ENCODE measurements at places on chromosomes 3 and 15.

- H3K4me3 ChIP-seq: no peak overlapping the region
- no peak for DNase-seq
- H3K36me3 ChIP-seq: no peaks in the 10 kb centered on the region
- H3K27ac ChIP-seq: no peak overlapping the region
- no peaks in the 10 kb centered on the region for H3K4me1 ChIP-seq
- no peaks in the 10 kb centered on the region for H3K27me3 ChIP-seq
Measured at GRCh38 chr3:59631482-59631881, 581.7 kb upstream of the CFAP20DC start.

GRCh38 chr3:29186131-29186599 lies 94.7 kb upstream of the RBMS3 start:
- H3K27me3 ChIP-seq: no peaks in the 10 kb centered on the region
- H3K4me1 ChIP-seq: no peaks in the 10 kb centered on the region
- no peaks in the 10 kb centered on the region for H3K36me3 ChIP-seq
- no peak overlapping the region for H3K27ac ChIP-seq

GRCh38 chr3:190860521-190860920 lies 2.0 kb downstream of the GMNC start:
- no peaks in the 10 kb centered on the region for H3K36me3 ChIP-seq
- H3K4me1 ChIP-seq: no peaks in the 10 kb centered on the region
- H3K27me3 ChIP-seq: no peaks in the 10 kb centered on the region
- H3K4me3 ChIP-seq: no peak overlapping the region
- no peak for DNase-seq

GRCh38 chr15:39542385-39543065 lies 38.4 kb upstream of the THBS1 start:
- no peak overlapping the region for H3K4me3 ChIP-seq

DNA sequence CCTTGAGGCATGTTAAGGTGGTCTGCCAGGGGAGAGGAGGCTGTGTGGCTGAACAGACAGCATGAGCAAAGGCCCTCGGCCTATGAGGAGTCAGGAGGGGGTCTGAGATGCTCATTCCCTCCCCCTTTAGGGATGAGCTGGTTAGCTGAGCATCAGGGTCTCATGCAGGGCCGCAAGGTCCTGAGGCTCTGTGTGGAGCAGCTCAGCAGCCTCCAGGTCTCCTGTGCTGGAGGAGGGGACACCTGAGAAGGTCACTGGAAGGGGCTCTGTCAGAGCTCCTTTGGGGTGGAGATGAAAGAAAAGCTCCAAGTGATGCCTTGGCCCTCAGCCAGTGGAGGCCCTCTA lies 67.1 kb downstream of the RASGRF1 start:
- H3K27ac ChIP-seq: no peak overlapping the region
- no peaks in the 10 kb centered on the region for H3K36me3 ChIP-seq
- no peaks in the 10 kb centered on the region for H3K4me1 ChIP-seq
- H3K27me3 ChIP-seq: no peaks in the 10 kb centered on the region

GRCh38 chr3:70856414-70857162 lies 544.1 kb upstream of the MDFIC2 start:
- H3K27ac ChIP-seq: no peak overlapping the region
- H3K4me3 ChIP-seq: no peak overlapping the region
- H3K36me3 ChIP-seq: no peaks in the 10 kb centered on the region
- no peak for DNase-seq

DNA sequence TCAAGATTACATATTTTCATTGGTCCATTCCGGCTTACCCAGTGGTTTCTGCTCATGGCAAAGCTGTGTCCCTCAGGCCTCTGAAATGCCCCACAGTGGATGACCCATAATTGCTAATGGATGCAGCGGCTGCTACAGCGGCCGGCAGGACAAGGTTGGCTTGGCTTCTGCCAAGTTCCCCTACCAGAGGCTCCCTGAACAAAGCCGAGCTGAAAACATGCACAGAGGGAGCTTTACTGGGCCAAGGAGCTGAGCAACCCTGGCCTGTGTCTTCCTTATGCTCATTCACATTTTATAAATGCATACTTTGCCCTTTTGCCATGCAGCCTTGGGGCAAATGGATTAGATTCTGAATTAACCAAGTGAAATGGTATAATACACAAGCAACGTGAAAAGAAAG lies 150.5 kb downstream of the NTRK3 start:
- H3K4me3 ChIP-seq: no peak overlapping the region
- no peak for DNase-seq
- H3K27me3 ChIP-seq: no peaks in the 10 kb centered on the region
- H3K4me1 ChIP-seq: no peaks in the 10 kb centered on the region
- H3K27ac ChIP-seq: no peak overlapping the region

GRCh38 chr15:73378089-73378488 lies 9.3 kb upstream of the HCN4 start:
- no peaks in the 10 kb centered on the region for H3K36me3 ChIP-seq
- no peak overlapping the region for H3K27ac ChIP-seq
- H3K27me3 ChIP-seq: no peaks in the 10 kb centered on the region
- no peaks in the 10 kb centered on the region for H3K4me1 ChIP-seq
- no peak overlapping the region for H3K4me3 ChIP-seq
- DNase-seq: no peak

DNA sequence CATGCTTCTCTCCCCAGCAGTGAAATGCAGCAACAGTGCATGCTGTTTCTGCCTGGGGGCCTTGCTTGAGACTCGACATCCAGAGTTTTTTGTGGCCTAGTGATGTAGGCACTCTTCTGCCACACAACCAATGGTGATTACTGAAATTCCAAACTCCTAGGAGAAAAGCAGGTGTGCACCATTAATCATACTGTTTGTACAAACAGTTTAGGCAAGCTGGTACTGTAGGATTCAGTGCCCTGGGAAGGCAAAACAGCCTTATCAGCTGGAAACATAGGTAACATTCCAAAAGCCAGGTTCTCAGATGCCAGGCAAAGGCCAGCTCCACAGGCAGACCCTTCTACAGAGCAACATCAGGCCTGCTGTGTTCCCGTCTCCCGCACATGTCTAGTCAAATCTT lies 17.5 kb upstream of the RBP1 start:
- no peak overlapping the region for H3K27ac ChIP-seq
- H3K36me3 ChIP-seq: no peaks in the 10 kb centered on the region
- no peak overlapping the region for H3K4me3 ChIP-seq
- no peaks in the 10 kb centered on the region for H3K27me3 ChIP-seq

DNA sequence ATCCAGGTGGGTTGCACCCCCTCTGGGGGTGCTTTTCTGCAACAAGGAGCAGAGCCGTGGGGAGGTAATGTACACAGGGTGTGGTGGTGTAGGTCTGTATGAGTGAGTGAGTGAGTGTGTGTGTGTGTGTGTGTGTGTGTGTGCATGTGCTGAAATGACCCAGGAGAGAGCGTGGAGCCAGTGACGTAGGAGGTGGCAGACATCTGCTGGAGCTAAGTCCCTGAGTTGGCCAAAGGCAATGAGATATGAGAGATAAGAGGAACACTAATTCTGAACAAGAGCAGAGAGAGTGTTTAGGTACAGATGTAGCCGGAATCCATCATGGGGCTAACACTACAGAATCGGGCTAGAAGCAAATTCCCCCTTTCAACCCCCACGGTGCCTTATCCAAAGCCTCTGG lies 27.6 kb downstream of the BDH1 start:
- no peaks in the 10 kb centered on the region for H3K36me3 ChIP-seq
- H3K4me1 ChIP-seq: peaks cover 6% of the 10 kb centered on the region
- H3K27me3 ChIP-seq: no peaks in the 10 kb centered on the region
- DNase-seq: no peak
- H3K4me3 ChIP-seq: no peak overlapping the region

GRCh38 chr3:195259154-195259474 lies 11.8 kb downstream of the XXYLT1 start:
- no peaks in the 10 kb centered on the region for H3K27me3 ChIP-seq
- peak overlapping the region; percentile 74 for H3K4me3 ChIP-seq
- H3K4me1 ChIP-seq: peaks cover 54% of the 10 kb centered on the region
- no peak for DNase-seq

GRCh38 chr15:36544518-36545466 lies 34.6 kb upstream of the CDIN1 start:
- H3K27me3 ChIP-seq: no peaks in the 10 kb centered on the region
- H3K4me3 ChIP-seq: no peak overlapping the region
- DNase-seq: no peak
- no peaks in the 10 kb centered on the region for H3K36me3 ChIP-seq
- H3K4me1 ChIP-seq: no peaks in the 10 kb centered on the region
- H3K27ac ChIP-seq: no peak overlapping the region

DNA sequence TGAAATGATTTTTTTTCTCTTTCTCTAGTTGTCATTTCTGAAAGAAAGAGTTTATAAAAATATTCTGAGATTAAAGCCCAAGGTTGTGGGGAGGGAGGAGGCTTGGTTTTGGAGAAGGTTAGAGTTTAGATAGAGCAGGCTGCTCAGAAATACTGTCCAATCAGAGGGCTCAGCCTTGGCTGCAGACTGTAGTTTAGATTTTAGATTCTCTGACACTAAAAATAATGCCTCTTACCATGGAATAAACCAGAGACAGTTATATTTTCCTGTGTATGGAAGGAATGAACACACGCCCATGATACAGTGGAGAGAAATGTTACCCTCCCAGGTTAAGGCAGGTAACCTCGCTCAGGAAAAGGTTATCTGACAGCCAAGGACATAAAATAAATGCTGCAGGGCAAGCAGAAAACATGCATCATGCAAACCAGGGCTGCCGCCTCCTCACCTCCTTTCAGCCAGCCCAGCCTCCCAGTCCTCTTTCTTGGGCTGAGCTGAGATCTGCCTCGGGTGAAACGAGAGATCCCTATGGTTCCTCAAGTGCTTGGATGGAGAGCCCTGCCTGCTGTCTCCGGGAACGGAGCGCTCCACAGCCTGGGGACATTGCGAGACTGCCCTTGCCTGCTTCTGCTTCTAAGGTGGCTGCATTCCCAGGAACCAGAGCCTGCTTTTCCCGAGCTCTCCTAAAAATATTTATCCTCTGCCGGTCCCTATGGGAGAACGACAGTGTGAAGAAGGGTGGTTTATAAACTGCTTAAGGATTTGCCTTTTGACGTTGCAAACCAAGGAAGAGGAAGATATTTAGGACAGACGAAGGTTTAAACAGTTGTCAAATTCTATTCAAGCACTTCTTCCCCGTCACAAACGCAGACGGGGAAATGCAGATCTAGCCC lies 848 bp downstream of the NCEH1 start:
- H3K4me1 ChIP-seq: peaks cover 29% of the 10 kb centered on the region
- H3K27me3 ChIP-seq: no peaks in the 10 kb centered on the region
- H3K36me3 ChIP-seq: no peaks in the 10 kb centered on the region
- peak overlapping the region; percentile 67 for H3K4me3 ChIP-seq
- DNase-seq: peak; percentile 91
- H3K27ac ChIP-seq: peak overlapping the region; percentile 82

DNA sequence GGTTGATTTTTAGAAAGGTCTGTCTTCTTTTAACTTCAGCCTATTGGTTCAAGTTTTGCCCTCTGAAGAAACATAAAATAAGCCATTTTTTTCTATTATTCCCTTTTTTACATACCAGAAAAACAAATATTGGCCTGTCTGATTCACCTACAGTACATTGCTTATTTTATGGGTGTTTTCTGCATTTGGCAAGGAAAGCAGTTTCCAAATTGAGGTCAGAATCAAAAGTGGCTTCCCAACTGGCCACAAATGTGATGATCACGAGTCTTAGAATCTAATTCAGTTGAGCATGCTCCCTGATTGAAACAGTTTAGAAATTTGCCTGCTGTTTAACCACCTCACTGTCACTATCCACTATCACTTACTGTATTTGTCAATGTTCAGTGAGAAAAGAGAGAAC lies 106.9 kb upstream of the CHMP2B start:
- H3K27ac ChIP-seq: no peak overlapping the region
- no peak overlapping the region for H3K4me3 ChIP-seq
- no peak for DNase-seq
- no peaks in the 10 kb centered on the region for H3K36me3 ChIP-seq
- no peaks in the 10 kb centered on the region for H3K4me1 ChIP-seq
- H3K27me3 ChIP-seq: no peaks in the 10 kb centered on the region

- no peak for DNase-seq
- H3K27ac ChIP-seq: no peak overlapping the region
- no peaks in the 10 kb centered on the region for H3K27me3 ChIP-seq
- no peaks in the 10 kb centered on the region for H3K36me3 ChIP-seq
- H3K4me3 ChIP-seq: no peak overlapping the region
- H3K4me1 ChIP-seq: peaks cover 4% of the 10 kb centered on the region
Measured at GRCh38 chr15:63456258-63456657, 48.1 kb upstream of the USP3 start.

DNA sequence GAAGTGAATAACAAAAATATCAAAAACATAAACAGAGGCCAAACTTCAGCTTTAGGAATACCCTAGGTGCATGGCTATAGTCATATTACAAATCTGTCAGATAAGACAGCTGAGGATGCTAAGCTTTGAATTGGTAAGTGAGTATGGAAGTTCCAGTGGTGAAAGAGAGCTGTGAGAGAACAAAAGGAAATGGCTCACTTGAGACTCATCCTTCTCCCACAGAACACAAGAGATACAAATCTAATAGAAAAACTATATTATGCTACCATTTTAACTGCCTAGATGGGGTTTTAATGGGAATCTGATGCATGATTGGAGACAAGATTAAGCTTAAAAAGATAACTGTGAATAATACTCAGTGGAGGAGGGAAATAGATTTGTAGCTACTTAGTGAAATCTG lies 21.5 kb upstream of the PEX5L start:
- DNase-seq: no peak
- H3K27ac ChIP-seq: no peak overlapping the region
- H3K4me1 ChIP-seq: no peaks in the 10 kb centered on the region
- no peaks in the 10 kb centered on the region for H3K27me3 ChIP-seq
- no peak overlapping the region for H3K4me3 ChIP-seq

- H3K36me3 ChIP-seq: no peaks in the 10 kb centered on the region
- H3K4me1 ChIP-seq: no peaks in the 10 kb centered on the region
- H3K27me3 ChIP-seq: no peaks in the 10 kb centered on the region
- no peak overlapping the region for H3K4me3 ChIP-seq
- DNase-seq: no peak
Measured at GRCh38 chr3:60916546-60916945, 334.7 kb downstream of the FHIT start.

GRCh38 chr3:160987982-160988964 lies 116.9 kb downstream of the B3GALNT1 start:
- DNase-seq: no peak
- no peak overlapping the region for H3K4me3 ChIP-seq
- H3K36me3 ChIP-seq: no peaks in the 10 kb centered on the region
- H3K27ac ChIP-seq: no peak overlapping the region

- H3K27ac ChIP-seq: no peak overlapping the region
- H3K4me3 ChIP-seq: peak overlapping the region; percentile 63
- DNase-seq: no peak
- H3K36me3 ChIP-seq: no peaks in the 10 kb centered on the region
- no peaks in the 10 kb centered on the region for H3K27me3 ChIP-seq
- H3K4me1 ChIP-seq: peaks cover 12% of the 10 kb centered on the region
Measured at GRCh38 chr15:89576417-89576773, 1.1 kb downstream of the TICRR start.

- H3K36me3 ChIP-seq: no peaks in the 10 kb centered on the region
- no peaks in the 10 kb centered on the region for H3K4me1 ChIP-seq
Measured at GRCh38 chr3:160265088-160265487, 39.9 kb downstream of the C3orf80 start.

- H3K4me1 ChIP-seq: no peaks in the 10 kb centered on the region
- H3K36me3 ChIP-seq: no peaks in the 10 kb centered on the region
- no peak overlapping the region for H3K4me3 ChIP-seq
- H3K27me3 ChIP-seq: no peaks in the 10 kb centered on the region
- no peak for DNase-seq
Measured at GRCh38 chr3:157040456-157040855, 119.5 kb downstream of the CCNL1 start.

Measured in vagina (tissue), 2 donors.